NCI-H1930 (cell line): ENCODE measurements at places on chromosomes 7 and 10.

DNA sequence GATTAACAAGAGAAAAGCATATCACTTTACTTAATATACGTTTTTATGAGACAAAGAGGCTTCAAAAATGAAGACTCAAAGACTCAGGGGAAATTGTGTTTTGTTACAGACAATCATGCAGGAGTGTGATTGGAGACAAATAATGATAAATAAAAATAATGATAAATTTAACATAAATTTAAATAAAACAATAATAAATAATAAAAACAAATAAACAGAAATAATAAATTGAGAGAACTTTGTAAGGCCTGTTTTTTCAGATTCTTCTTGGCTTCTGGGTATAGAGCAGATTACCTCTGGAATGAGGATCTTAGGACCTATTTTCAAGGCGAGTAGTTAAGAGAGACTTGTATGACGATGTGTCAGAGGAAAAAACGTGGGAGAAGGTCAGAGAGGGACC, 271.4 kb upstream of the POT1 start:
- no peak for DNase-seq

DNA sequence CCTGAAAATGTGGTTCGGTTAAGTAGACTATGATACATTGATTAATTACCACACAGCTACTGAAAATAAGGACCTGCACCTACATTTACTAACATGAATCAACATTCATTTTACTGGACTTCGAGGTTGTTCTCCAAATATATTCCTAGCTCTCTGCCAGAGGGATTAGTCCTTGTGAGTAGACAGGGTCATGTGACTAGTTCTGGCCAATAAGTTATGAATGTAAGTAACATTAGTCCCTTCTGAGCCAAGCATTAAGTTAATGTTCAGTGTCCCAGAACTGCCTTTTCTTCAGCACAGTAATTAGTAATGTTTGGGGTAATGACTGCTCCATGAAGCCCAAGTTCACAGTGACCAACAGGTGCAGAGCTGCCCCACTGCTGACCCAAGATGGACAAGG, 9.2 kb downstream of the ITIH5 start:
- DNase-seq, result no peak

GRCh38 chr10:93090619-93091018, 16.9 kb downstream of the CYP26A1 start:
- no peak for DNase-seq

- no peak for DNase-seq
Measured at GRCh38 chr7:50335795-50336754, 31.6 kb downstream of the IKZF1 start.

DNA sequence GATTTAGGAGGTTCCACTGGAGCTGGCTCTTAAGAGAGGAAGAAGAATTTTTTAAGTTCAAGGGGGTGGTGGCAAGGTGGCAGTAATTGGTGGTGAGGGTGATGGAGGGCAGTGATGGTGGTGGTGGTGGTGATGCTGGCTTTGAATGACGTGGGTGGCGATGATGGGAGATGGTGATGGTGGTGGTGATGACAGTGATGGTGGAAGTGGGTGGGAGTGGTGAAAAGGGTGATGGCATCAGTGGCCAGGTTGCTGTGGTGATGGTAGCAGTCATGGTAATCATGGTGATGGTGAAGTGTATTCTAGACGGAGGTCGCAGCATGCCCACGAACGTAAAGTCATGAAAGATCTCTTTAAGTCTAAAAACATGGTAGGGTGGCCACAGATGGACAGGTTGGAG, 197.3 kb downstream of the PTEN start:
- DNase-seq, result no peak
